Effector memory CD4-positive, alpha-beta T cell (primary cell): ENCODE measurements at places on chromosomes 3 and 15.
A peak's percentile ranks its signal among the peaks of the same experiment; 100 is the strongest.

GRCh38 chr3:99681512-99681911 lies 43.1 kb downstream of the COL8A1 start:
- no peaks in the 10 kb centered on the region for H3K4me1 ChIP-seq
- no peaks in the 10 kb centered on the region for H3K27me3 ChIP-seq
- no peak for DNase-seq
- no peaks in the 10 kb centered on the region for H3K36me3 ChIP-seq
- H3K4me3 ChIP-seq = no peak overlapping the region

- H3K27me3 ChIP-seq = no peaks in the 10 kb centered on the region
- H3K4me1 ChIP-seq = no peaks in the 10 kb centered on the region
- DNase-seq = no peak
- H3K36me3 ChIP-seq = no peaks in the 10 kb centered on the region
- H3K27ac ChIP-seq = no peak overlapping the region
These were observed 316.8 kb upstream of the ATP10A start for GRCh38 chr15:26179906-26180305.

- DNase-seq = peak; percentile 61
- H3K27ac ChIP-seq = peak within 1 kb of the TSS; percentile 86
- peak within 1 kb of the TSS; percentile 95 for H3K4me3 ChIP-seq
- H3K4me1 ChIP-seq = peaks cover 16% of the 10 kb centered on the region
- peaks cover 14% of the 10 kb centered on the region for H3K36me3 ChIP-seq
- no peaks in the 10 kb centered on the region for H3K27me3 ChIP-seq
These were observed at the start of gene PLCB2 for GRCh38 chr15:40307421-40308211. TSS of gene PLCB2 (minus strand) at chr15:40307935. CDS start at chr15:40307672, 263 bp downstream.

- no peaks in the 10 kb centered on the region for H3K4me1 ChIP-seq
- H3K36me3 ChIP-seq = no peaks in the 10 kb centered on the region
- H3K27me3 ChIP-seq = peaks cover 3% of the 10 kb centered on the region
These were observed at the start of gene GABRG3 for GRCh38 chr15:26970712-26971210. TSS of gene GABRG3 (plus strand) at chr15:26971181.

GRCh38 chr3:27681249-27681748 lies 40.8 kb downstream of the EOMES start:
- H3K4me3 ChIP-seq = no peak overlapping the region
- DNase-seq = no peak
- no peaks in the 10 kb centered on the region for H3K36me3 ChIP-seq
- H3K4me1 ChIP-seq = peaks cover 4% of the 10 kb centered on the region
- H3K27ac ChIP-seq = no peak overlapping the region

- H3K36me3 ChIP-seq = no peaks in the 10 kb centered on the region
- H3K27ac ChIP-seq = no peak overlapping the region
- H3K27me3 ChIP-seq = no peaks in the 10 kb centered on the region
These were observed 72.7 kb upstream of the AKAP13 start for GRCh38 chr15:85307687-85308045.

DNA sequence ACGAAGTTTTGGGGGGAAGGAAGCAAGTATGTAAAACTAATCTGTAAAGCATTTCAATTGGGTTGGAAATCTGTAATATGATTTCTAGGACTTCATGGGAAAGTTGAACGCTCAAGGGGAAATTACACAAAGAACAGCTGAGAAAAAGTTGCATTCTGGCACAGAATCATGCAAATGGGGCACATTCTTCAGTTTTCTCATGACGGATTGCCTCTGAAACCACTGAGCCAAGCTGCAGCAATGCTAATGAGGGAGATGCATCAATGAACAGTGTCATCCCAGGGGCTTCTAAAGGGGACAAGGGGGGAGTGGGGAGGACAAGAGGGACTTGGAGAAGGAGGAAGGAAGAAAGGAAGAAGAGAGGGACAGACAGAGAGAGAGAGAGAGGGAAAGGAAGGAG lies 291.4 kb upstream of the ATP11B start:
- no peak overlapping the region for H3K4me3 ChIP-seq
- H3K27me3 ChIP-seq = no peaks in the 10 kb centered on the region
- DNase-seq = no peak
- H3K4me1 ChIP-seq = no peaks in the 10 kb centered on the region

- no peaks in the 10 kb centered on the region for H3K27me3 ChIP-seq
- H3K36me3 ChIP-seq = peaks cover 54% of the 10 kb centered on the region
- no peak overlapping the region for H3K27ac ChIP-seq
- H3K4me3 ChIP-seq = no peak overlapping the region
These were observed 12.0 kb downstream of the PARP14 start for GRCh38 chr3:122692674-122693073.

- no peaks in the 10 kb centered on the region for H3K36me3 ChIP-seq
- H3K27ac ChIP-seq = no peak overlapping the region
- no peak overlapping the region for H3K4me3 ChIP-seq
- no peaks in the 10 kb centered on the region for H3K27me3 ChIP-seq
These were observed 21.9 kb downstream of the LSAMP start for GRCh38 chr3:116423374-116423773.

DNA sequence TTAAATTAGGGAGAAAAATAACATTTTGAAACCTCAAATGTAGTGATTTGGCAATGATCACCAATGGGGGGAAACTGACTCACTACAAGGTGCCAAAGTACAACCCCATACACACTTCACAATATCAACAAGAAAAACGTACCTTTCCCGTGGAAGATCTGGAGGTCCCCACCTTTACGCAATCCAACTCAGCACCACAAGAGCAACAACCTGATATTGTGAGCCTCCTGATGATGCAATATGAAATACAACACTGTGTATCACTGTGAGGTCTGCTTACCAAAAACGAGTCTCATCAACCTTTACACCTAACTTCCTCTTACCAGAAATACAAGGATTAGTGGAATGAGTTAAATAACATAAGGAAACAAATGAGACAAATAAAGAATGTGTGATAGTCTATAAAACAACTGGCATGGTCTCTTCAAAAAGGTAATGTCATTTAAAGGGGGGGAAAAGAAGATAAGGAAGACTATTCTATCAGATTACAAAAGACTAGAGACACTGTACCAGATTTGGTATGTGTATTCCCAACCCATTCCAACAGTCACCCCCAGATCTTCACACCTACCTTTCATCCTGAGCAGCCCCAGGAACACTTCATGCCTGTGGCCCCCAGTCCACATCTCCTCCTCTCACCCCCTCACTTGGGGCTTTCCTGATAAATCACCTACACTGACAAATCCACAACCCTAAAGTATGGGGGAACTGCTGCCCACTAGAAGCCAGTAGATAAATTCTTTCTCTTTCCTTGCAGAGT lies 27.7 kb downstream of the DLG1 start:
- no peaks in the 10 kb centered on the region for H3K27me3 ChIP-seq
- H3K36me3 ChIP-seq = no peaks in the 10 kb centered on the region
- no peaks in the 10 kb centered on the region for H3K4me1 ChIP-seq
- no peak for DNase-seq

DNA sequence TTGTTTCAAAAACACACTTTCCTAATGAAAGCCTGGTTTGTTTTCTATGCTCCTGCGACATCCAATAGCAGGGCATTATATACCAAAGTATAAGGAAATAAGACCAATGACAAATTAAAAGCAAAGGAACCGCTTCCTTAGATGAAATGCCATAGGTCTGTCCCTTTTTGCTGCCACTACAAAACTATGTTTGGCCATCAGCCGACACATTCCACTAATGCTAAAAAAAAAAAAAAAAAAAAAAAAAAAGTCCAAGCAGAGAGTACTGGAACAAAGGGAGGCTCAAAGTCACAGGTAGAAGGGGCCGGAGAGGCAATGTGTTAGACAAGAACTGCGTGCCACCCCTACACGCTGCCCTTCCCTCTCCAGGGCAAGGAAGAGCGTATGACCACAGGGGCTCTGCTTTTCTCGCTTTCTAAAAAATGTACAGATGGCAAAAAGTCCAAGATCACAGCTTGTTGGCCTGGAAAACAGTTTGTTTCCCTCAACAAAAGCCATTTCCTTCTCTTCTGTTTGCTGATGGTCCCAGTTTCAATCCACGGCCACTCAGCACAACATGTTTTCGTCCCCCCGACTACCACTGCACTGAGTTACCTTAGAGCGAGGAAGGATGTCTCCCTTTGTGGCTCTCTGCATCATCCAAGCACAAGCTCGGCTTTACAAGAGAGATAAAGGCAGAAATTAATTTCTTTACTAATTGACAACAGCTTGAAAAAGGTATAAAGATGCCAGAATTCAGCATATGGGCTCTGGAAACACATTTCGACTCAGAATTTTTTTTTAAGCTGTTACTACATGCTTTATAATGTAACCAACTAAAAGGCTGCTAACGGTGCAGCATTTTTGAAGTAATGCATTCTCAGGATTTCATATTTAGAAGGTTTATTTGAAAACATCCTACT lies 70.8 kb downstream of the ABTB1 start:
- no peaks in the 10 kb centered on the region for H3K4me1 ChIP-seq
- no peak for DNase-seq
- no peaks in the 10 kb centered on the region for H3K27me3 ChIP-seq

- DNase-seq = no peak
- H3K4me3 ChIP-seq = no peak overlapping the region
- no peaks in the 10 kb centered on the region for H3K27me3 ChIP-seq
- H3K36me3 ChIP-seq = no peaks in the 10 kb centered on the region
These were observed 200.3 kb upstream of the ICE2 start for GRCh38 chr15:60679256-60679655.

- DNase-seq = no peak
- no peak overlapping the region for H3K4me3 ChIP-seq
- H3K4me1 ChIP-seq = no peaks in the 10 kb centered on the region
- no peaks in the 10 kb centered on the region for H3K27me3 ChIP-seq
These were observed 104.2 kb upstream of the PRR23E start for GRCh38 chr3:127088511-127089351.

GRCh38 chr15:79430901-79431635 lies 1.1 kb upstream of the MINAR1 start:
- DNase-seq = no peak
- H3K27me3 ChIP-seq = peaks cover 22% of the 10 kb centered on the region
- H3K27ac ChIP-seq = no peak overlapping the region
- no peak overlapping the region for H3K4me3 ChIP-seq

DNA sequence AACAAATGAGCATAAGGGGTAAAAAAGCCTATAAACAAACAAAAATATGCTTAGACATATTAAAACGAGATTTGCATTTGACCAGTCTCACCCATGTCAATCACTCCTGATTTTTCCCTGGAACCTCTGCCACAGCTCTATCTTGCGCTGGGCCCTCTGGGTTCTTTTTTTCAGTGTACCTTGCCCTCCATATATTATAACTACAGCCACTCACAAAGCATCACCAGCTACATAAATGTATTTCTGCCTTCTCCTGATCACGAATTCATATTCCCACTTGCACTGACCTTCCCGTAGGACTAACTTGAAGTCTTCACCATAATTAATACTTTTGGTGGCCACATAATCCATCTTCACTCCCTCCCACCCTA lies 395.6 kb upstream of the ROBO2 start:
- no peak for DNase-seq
- no peaks in the 10 kb centered on the region for H3K27me3 ChIP-seq
- H3K4me3 ChIP-seq = no peak overlapping the region
- no peaks in the 10 kb centered on the region for H3K4me1 ChIP-seq

- H3K27ac ChIP-seq = no peak overlapping the region
- H3K27me3 ChIP-seq = no peaks in the 10 kb centered on the region
- no peak for DNase-seq
- H3K4me1 ChIP-seq = no peaks in the 10 kb centered on the region
- H3K36me3 ChIP-seq = no peaks in the 10 kb centered on the region
These were observed 316.2 kb downstream of the PTPRG start for GRCh38 chr3:61877359-61878138.

DNA sequence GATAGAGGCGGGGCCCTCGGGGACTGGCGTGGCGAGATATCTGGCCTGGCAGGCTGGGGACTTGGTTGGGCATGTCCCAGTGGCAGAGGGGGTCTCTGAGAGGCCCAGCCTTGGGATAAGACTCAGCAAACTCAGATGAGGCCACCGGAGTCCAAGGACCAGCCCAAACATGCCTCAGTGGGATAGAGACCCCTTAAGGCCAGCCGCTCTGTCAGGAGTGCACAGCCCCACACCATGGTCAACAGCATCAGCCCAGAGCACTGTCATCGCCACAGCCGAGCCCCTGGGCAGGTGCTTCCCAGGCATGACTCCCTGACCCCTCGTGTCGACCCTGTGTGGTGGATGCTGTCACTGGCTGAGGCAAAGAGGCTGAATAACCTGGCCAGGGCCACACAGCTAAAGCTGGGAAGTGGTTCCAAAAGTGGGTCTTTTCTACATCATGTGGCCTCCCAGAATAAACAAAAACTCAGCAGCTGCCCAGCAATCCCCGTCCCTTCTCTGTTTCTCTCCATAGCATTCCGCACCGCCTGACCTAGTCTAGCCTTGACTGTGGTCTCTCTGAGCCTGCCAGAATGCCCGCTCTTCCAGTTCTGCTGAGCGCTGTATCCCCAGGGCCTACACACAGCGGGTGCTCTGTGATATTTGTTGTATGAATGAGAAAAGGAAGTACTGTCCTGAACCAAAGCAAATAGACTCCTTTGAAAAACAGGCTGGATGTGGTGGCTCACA lies 15.1 kb downstream of the CTSH start:
- H3K27ac ChIP-seq = no peak overlapping the region
- peaks cover 19% of the 10 kb centered on the region for H3K36me3 ChIP-seq
- DNase-seq = no peak

GRCh38 chr15:25374143-25374542 lies 64.7 kb downstream of the UBE3A start:
- no peak overlapping the region for H3K4me3 ChIP-seq
- H3K4me1 ChIP-seq = no peaks in the 10 kb centered on the region
- no peaks in the 10 kb centered on the region for H3K27me3 ChIP-seq
- DNase-seq = no peak
- H3K36me3 ChIP-seq = peaks cover 48% of the 10 kb centered on the region

DNA sequence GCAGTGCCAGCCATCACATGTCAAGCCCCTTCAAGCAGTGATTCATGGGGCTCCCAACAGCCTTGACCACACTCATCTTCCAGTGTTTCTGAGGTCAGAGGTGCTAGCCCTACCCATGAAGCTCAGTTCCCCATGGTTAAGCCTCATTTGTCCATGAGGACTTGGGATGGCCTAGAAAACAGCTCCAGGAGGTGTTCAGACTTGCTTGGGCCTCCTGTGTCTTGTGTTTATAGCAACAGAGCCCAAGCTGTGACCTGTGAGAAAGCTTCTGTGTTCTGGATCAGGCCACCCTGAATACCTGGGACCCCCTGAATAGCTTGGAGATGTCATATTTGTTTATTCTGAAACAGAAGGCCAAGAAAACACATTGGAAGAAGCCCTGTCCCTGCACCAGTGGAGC lies 36.7 kb downstream of the LARP6 start:
- no peak for DNase-seq
- H3K27me3 ChIP-seq = no peaks in the 10 kb centered on the region
- no peak overlapping the region for H3K4me3 ChIP-seq
- no peaks in the 10 kb centered on the region for H3K36me3 ChIP-seq
- H3K27ac ChIP-seq = no peak overlapping the region

DNA sequence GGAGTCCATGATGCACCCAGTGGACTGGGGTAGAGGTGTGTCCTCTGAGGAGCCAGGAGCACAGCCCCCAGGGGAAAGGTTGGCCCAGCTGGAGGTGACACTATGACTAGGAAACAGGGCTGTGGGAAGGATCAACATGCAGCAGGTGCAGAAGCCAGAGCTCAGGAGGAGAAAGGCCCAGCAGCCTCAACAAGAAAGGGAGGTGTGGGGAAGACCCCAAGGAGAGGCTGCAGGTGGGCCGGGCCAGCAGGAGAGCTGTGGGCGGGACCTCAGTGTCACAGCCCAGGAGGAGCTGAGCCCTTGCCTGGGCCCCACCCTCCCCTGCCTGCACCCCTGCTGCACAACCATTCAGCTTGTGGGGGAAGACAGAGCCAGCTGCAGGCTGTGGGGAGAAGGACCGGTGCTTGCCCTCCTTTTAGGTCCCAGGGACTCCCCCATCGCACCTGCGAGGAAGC lies 18.4 kb upstream of the KLF13 start:
- H3K27ac ChIP-seq = no peak overlapping the region
- DNase-seq = no peak
- no peak overlapping the region for H3K4me3 ChIP-seq
- no peaks in the 10 kb centered on the region for H3K36me3 ChIP-seq
- peaks cover 7% of the 10 kb centered on the region for H3K4me1 ChIP-seq
- no peaks in the 10 kb centered on the region for H3K27me3 ChIP-seq
